ENCODE measurements at places on chromosomes 3 and 15.
A peak's percentile ranks its signal among the peaks of the same experiment; 100 is the strongest.

DNA sequence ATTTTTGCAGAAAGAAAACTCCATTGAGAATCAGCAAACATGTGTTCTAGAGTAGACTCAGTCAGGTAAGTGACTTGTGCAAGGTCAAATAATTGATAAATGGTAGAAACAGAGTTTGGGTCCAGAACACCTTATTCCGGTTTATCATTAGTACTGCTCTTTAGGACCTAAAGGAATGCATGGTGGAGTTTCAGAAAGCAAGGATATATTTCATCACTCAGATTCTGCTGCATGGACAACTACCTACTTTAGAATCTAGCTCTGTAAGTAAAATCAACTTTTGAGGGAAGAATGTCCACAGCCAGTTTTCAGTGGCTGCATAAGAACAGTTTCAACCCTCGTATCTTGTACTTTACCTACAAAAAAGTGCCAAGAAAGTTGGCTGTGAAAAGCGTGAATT, 43.6 kb downstream of the TIMP4 start:
- DNase-seq: no peak

DNA sequence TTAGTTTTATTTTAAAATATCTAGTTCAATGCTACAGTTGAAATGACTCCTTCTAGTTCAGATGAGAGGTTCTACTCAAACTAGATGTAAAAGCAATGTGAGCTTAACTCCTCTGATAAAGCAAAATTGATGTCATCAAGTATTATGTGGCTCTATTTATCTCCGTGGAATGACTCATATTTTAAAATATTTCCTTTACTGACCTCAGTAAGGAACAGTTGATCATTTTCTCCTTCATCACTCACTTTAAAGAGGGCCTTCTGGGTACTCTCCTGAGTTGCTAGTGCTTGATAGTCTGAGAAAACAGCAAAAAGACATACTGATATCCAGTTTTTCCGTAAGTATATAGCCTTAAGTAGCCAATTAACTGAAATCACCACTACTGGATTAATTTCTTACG, 1099.3 kb downstream of the ROBO2 start:
- DNase-seq: no peak

- no peak for DNase-seq
Measured at GRCh38 chr3:72181251-72181650, 396.3 kb upstream of the PROK2 start.

- DNase-seq: no peak
Measured at GRCh38 chr3:51960386-51960785, 5.2 kb downstream of the GPR62 start.

DNA sequence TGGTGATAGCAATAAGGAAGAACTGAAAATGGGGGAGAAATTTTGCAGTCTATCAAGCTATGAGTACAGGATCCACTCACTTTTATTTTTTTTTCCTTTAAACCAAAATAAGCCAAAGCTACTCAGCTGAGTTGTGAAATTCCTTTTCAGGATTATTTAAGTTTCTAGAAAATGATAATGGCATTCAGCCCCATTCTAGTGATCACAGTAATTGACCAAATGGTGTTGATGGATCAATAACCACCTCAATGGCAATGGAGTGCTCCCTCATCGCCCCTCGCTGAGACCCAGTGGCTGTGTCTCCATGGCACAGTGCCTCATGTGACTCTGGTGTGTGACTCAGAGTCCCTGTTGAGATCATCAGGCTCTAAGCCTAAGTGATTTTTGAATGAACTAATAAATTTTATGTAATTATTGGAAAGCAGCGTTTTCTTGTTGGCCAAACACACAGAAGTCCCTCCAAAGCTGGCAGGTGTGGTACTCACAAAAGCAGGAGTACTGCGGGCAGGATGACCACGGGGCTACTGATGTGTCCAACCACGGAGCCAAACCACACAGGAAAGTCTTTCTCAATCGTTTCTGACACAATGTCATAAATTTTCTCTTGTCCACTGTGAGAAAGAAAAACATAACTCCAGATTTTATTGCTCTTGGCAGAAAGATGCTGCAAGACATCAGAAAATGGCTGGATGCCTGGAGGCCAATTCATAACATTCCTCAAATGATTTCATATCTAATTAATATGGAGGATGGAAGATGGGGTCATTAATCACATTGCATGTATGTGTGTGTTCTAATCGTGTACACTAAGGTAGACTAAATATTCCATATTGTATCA, 14.4 kb upstream of the STARD5 start:
- peak; percentile 68 for DNase-seq

- no peak for DNase-seq
Measured at GRCh38 chr3:159168788-159169187, 366.9 kb downstream of the MFSD1 start.

- no peak for DNase-seq
Measured at GRCh38 chr15:101003706-101004105, 84.5 kb downstream of the LRRK1 start.

- no peak for DNase-seq
Measured at GRCh38 chr3:149174901-149175300, 45.5 kb downstream of the HPS3 start.

GRCh38 chr15:51077221-51078153, 17.2 kb downstream of the TNFAIP8L3 start:
- DNase-seq: peak; percentile 57

GRCh38 chr3:122081543-122082247, 26.5 kb downstream of the CD86 start:
- no peak for DNase-seq

GRCh38 chr3:122898298-122898697, 103.4 kb downstream of the SLC49A4 start:
- peak; percentile 8 for DNase-seq

GRCh38 chr3:24426896-24427295, 67.8 kb downstream of the THRB start:
- DNase-seq: no peak

DNA sequence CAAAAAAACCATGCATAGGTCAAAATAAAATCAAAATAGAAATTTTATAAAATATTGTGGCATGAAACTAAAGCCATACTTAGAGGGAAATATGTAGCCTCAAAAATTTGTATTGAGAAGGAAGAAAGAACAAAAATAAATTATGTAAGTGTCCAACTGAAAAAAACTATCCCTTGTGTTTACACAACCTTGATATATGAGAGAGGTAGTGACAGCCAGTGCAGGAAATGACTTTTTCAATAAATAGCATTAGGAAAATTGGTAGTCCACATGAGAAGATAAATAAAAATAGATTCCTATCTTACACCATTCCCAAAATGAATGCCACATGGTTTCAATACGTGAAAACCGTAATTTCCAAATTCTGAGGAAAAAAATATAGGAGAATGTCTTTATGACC, 13.2 kb upstream of the PRSS50 start:
- DNase-seq: no peak

GRCh38 chr15:79314811-79315210, 3.9 kb downstream of the TMED3 start:
- DNase-seq: peak; percentile 33

DNA sequence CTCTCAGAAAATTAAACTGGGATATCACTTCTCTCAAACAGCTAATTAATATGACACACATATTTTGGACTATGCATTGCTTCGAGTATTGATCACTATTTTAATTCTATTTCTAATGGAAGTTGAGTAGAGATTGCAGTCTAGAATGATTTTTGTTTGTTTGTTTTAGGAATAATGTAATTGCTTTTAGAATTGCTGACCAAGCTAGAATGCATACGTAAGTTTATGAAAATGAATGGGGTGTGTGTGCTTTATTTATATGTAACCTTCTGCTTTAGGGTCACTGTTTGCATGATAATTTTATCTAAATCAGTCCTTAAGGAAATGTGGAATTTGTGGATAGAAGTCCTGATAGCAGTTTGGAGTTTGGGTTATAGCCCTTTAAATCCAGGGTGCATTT, 371.4 kb downstream of the NR2F2 start:
- no peak for DNase-seq
